ENCODE measurements at places on chromosomes 16 and 17.
A peak's percentile ranks its signal among the peaks of the same experiment; 100 is the strongest.

DNA sequence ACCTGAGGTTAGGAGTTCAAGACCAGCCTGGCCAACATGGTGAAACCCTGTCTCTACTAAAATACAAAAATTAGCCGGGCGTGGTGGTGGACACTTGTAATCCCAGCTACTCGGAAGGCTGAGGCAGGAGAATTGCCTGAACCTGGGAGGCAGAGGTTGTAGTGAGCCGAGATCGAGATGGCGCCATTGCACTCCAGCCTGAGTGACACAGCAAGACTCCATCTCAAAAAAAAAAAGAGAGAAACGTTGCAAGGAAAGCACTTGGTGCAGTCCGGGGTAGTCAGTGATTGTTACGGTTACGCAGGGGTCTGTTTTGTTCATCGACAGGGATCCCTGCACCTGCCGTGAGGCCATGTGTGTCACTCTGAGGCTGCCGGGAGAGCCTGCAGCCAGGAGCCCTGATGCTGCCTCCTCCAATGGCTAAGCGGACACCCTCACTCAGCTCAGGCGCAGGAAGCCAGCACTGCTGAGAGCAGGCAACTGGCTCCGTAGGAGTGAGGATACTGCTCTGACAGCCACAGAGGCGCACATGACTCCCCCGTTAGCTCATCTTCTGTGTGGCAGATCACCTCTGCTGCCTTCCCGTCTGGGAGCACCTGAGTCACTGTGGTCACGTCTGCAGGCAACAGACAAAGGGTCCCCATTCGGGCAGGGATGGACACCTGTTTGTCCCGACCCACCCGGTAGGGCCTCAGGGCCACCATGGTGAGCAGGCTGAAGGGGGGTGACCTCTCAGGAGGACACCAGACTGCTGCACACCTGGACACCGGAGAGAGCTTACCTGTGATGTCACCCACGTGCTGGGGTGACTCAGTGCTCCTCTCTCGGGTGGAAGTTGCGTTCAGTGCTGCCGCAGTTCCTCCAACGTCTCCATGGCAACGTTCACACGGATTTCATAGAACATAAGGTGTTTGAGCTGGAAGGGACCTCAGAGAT, 5.2 kb upstream of the RAB26 start:
- no peak for DNase-seq

GRCh38 chr17:48549914-48550501, 5.1 kb upstream of the HOXB2 start:
- no peak for DNase-seq

DNA sequence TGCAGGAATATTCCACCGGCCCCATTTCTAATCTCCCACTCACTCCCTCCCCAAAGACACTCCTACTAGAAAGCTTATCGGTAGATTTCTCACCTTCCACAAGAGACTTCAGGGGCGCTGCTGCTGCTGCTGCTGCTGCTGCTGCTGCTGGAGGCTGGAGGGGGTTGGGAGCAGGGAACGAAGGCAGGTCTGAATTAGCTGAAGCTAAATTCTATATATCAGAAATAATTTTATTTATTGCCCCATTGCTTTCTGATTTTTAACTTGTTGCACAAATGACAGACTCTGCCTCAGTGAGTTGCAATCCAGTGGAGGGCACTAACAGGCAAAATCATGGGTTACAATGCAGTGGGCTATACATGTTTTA, 25.8 kb upstream of the HLF start:
- DNase-seq: peak; percentile 17

- DNase-seq: no peak
Measured at GRCh38 chr17:29705386-29705785, 82.7 kb upstream of the CORO6 start.

DNA sequence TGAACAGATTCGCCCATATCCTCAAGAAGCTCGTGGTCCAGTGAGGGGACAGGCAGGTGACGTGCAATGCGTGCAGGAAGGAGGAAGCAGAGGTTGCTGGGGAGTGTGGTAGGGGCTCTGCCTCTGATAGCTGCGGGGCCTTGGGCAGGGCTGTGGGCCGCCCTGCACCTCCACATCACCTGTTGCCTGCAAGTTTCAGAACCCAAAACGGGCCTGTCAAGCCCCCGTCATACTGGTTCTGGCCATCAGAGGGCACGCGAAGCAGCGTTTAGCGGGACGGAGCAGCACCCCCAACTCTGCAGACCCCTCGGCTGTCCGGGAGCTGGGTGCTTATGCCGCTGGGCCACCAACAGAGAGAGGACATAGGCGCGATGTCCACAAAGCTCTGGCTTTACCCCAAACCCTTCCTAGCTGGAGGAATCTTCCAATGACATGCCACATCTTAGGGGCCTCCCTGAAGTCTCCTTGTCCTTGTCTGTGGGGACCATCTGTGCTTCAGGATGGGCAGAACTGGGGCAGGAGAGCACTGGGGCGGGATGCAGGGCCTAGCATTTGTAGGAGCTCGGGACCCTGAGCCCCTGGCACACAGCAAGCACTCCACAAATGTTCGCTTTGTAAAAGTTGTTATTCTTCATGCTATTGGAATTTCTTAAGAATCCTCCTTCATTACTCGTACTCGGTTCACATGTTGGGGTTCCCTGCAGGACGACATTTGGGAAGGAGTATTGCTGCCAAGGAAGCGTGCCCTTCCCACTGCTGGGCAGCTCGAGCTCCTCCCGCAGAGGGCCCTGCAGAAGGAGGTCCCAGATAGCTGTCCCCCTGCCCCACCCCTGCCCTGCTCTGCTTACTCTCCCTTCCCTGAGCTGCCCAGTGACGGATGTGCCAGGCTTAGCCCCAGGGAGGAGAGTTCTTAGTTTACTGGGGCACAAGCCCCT, 64.3 kb downstream of the CNGB1 start:
- DNase-seq: peak; percentile 56

DNA sequence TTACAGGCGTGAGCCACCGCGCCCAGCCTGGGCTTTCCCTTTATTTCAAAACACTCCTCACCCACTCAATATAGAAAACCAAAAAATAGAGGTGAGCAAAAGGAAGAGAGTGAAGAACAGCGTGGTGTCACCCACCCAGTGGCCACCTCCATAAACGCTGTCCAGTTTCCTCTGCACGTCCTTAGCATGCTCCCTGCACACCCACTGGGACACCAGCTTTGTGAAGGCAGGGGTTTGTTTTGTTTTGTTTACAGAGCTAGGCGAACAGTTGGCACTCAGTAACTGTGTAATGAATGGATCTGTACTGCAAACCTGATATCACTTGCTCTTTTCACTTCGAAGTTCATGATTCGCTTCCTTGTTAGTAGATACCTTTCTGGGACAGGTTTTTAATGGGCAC, 73.0 kb downstream of the PRKCB start:
- no peak for DNase-seq

- no peak for DNase-seq
Measured at GRCh38 chr17:4696437-4696805, 7.5 kb downstream of the PELP1 start.

DNA sequence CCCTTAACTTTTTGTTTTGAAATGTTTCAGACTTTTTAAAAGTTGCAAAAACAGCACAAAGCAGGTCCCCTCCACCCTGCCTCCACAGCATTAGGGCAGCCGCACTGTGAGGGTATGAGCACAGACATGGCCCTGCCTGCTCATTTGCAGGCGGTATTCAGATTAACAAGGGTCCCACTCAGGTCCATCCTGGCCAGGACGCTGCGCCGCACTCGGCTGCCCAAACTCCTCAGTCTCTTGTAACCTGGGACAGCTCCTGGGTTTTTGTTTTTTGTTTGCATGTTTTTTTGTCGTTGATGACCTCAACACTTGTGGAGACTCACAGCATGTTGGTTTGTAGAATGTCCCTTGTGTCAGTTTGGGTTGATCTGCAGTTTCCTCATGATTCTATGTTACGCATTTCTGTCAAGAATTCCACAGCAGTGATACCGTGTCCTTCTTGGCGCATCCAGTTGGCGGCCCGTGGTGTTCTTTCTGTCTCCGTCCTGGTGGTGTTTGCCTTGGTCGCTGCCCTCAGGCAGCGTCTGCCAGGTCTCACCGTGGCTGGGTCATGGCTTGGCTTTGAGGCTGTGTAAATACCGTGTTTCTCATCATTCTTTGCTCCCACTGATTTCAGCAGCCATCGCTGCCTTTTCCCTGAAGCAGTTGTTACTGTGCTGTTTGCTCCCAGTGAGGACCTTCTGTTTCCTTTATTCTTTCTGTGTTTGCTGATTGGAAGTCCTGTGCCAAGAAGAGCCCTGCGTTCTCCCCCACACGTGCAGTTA, 18.5 kb downstream of the CRAMP1 start:
- no peak for DNase-seq
